ENCODE measurements at places on chromosomes 13 and 19.

DNA sequence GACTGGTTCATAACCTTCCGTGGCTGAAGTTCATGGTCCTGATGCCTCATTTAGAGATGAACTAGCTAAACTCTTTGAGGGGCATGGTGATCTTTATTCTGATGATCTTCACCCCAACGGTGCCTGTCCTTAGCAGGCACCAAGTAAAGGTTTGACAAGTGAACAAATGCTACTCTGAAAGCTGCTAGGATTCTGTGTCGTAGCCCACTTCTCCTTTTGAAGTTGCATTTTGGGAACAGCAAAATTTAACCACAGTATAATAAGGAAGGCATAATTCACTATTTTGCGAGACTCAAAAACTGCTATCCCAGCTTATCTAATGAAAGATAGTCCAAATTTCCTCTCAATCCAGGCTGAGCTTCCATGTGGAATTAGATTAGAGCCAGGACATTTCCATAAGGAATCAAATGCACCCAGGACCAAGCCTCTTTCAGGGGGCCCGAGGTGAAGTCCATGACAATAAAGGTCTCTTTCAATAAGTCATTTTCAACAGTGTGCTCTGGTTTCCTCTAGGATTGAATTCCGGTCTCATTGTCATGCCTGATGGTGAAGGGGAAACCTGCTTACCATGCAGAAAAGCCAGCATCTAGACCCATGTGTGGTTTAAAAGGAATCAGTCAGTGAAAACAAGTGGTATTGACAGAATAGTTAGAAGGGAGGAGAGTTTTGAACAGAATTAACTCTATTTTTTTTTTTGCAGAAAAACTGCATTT lies 23.1 kb downstream of the SIAH3 start:
- DNase-seq: no peak

DNA sequence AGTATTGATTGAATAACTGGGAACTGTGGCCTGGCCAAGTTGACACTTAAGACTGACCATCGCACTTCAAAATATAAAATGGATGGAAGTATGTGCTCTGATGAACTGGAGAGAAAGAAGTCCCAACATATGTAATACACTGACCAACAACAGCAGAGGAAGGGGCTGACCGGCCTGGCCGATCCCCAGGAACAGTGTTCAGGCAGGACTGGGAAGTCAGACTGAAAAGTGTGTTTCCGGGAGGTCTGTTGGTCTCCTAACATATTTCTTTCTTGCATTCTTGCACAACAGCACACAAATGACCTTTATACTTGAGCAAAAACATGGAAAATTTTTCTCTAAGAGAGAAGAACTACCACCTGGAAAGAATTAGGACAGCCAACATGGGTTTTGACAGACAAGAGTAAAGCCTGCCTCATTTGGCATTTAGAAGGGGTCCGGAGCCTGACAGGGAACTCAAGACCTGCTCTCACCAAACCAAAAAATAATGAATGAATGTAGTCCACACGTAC lies 297.8 kb downstream of the OXGR1 start:
- DNase-seq: no peak

DNA sequence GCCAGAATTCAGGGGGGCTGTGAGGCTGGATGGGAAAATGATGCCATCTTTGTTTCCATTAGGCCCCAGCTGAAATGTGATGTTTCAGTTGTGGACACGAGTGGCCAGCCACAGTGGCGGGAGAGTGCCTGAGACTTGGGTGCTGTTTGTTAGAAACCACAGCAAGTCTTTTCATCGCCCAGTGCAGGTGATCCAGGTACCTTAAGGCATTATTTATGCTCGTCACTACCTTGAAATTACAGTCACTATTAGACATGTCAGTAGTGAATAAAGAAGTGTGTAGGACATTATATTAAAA lies 82.5 kb upstream of the TM9SF2 start:
- no peak for DNase-seq

GRCh38 chr13:49533591-49534269 lies 38.0 kb downstream of the PHF11 start:
- no peak for DNase-seq

GRCh38 chr13:108263621-108264355 lies 5.7 kb upstream of the TNFSF13B start:
- DNase-seq: no peak

GRCh38 chr19:50427997-50428425 lies 4.7 kb upstream of the MYBPC2 start:
- DNase-seq: no peak

DNA sequence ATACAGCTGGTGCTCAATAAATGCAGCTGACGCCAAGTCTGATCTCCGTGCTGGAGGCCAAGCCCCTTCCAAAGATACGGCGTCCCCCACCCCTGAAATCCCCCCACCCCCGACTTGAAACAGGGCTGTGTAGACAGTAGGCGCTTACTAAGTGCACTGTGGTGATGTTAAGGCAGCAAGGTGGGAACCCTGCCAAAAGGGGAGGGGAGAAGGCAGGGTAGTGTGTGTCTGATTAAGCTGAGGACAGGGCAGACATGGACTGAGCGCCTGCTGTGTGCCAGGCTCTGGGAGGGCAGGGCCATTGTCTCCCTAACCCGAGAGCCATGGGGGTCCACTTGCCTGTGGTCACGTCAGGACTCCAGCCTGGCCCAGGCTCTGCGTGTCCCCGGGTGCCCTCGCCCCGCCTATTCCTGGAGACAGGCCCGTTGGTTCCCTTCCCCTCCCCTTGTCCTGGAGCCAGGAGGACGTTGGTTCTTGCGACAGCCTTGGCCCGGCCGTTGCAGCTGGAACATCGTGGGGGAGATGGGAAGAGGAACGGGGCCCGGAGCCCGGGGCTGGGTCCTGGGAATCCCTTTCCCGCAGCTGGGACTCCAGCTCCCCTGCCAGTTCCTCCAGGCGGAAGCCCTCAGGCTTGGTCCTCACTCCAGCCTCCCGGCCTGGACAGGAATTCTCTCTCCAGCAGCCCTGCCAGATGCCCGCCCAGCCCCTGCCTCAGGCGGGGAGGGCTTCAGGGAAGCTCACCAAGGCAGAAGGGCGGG lies 1.7 kb upstream of the ELANE start:
- no peak for DNase-seq

- no peak for DNase-seq
Measured at GRCh38 chr13:25848812-25849745, 202.7 kb downstream of the SHISA2 start.

DNA sequence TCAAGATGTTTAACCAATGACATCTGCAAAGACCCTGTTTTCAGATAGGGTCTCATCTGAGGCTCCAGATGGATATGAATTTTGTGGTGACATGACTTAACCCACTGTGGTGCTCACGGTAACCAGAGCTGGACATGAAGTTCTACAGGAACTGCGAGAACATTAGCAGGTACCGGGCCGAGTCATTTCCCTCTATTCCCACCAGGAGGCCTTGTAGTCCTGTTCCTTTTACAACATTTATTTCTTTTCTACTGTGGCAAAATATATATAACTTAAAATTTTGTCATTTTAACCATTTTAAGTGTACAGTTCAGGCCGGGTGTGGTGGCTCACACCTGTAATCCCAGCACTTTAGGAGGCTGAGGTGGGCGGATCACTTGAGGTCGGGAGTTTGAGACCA lies 7.6 kb upstream of the TSPAN16 start:
- no peak for DNase-seq

DNA sequence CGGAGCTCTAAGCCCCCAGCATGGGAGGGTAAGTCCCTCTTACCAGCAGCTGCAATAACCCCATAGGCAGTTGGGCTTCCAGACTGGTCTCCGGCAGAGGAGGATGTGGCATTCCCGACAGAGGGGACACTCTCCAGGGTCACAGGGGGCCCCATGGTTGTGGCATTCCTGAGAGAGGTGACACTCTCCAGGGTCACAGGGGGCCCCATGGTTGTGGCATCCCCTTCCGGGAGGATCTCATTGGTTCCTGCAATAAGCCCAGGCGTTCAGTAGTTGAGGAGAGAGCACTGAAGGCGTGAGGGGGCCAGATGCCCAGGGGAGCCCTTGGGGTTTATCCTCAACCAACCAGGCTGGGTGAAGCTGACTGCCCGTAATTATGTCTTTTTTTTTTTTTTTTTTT lies 5.4 kb downstream of the CD320 start:
- DNase-seq: no peak

- DNase-seq: no peak
Measured at GRCh38 chr19:6818246-6818645, 45.7 kb downstream of the VAV1 start.

GRCh38 chr19:47111006-47111621 lies 2.5 kb downstream of the ZC3H4 start:
- DNase-seq: no peak

DNA sequence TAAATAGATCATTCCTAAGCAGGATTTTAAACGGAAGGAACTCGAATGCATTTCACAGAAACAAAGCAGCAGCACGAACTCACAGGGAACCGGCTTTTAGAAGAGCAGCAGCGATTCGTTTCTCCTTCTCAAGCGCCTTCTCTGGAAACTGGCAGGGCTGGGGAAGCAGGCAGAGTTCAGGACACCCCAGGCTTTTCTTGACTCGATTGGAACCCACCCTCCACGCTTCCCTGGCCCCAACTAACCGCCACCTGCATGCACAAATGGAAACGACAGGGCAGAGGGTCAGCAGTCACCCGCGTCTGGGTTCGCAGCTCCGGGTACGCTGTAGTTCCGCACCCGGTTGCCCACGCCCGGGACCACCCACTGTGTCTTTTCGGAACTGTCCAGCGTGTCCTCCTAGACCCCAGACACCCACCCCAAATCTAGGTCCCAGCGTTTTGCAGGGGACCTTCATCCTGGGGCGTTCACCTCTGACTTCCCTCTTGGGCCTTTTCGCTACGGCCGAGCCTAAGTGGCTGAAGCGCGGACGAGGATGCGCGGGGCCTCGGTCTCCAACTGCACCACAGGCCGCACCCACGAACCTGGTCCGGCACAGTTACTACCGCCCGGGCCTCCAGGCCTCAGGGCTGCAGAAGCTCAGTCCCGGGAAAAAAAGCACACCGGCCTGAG lies 500 bp downstream of the ZFP30 start:
- peak; percentile 35 for DNase-seq

DNA sequence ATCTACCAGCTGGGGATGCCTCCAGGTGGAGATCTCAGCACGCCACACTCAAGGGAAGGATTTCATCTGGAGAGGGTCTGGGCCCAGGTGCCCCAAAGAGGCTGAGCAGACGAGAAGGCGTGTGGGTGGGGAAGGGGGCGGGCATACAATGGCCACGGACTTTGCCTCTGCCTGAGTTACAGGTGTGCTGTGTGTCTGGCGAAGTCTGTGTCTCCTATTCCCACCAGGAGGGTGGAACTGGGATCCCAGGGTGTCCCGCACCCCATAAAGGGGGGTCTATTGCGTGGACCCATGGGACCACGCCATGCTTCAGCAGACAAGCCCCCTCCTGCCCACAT lies 3.6 kb downstream of the TLE2 start:
- no peak for DNase-seq

GRCh38 chr13:24292481-24292880 lies 16.9 kb upstream of the C1QTNF9 start:
- no peak for DNase-seq

Data from NCI-H1092 (cell line).